T-helper 2 cell (primary cell): ENCODE measurements at places on chromosomes 16 and 17.

DNA sequence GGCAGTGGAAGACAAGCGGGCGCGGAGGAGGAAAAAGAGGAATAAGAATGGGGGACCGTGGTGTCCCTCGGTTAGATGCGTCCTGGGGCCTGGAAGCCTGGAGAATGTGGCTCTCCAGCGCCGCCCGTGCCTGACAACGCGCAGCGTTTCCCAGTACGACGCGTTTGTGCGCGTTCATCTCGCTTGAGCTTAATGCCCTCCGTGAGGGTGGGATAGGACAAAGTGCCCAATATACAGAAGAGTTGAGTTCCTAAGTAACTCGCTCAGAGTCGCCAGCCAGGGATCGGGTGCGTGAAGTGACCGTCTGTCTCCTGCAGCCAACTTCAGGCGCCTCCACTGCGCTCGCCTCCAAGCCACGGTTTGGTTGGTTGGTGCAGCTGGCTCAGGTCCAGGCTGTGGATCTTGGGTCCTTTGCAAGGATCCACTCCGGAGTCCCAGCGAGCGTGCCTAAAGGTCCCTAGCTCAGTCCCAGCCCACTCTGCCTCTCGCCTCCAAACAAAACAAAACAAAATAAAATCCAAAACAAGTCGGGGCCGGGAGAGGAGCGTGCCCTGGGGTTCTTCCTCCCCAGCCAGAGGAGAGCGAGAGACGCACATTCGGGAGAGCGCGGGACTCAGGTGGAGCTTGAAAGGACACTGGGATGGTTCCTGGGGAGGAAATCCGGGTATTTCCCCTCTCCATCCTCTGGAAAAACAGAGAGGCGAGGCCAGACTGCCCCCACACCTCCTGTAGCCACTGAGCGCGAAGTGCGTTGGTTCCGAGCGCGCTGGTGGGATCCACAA is 974 bp downstream of the GALR2 start:
- DNase-seq: no peak

DNA sequence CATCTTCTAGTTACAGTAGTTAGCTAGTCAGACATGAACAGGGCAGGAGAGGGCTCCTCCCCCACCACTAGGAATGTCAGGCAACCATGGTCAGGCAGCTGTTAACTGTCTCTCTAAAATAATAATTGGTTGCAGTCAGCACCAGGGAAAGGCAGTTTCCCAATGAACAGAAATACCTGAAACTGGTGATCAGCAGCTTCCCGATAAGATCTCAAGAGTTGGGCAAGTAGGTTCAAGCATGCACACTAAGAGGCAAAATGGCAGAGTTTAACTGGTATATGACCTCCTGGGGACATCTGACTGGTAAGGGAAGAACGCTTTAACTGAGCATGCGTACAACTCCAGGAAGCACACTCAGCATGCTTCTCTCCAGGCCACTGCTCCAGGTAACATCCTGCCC is 12.6 kb upstream of the XYLT1 start:
- no peak for DNase-seq

DNA sequence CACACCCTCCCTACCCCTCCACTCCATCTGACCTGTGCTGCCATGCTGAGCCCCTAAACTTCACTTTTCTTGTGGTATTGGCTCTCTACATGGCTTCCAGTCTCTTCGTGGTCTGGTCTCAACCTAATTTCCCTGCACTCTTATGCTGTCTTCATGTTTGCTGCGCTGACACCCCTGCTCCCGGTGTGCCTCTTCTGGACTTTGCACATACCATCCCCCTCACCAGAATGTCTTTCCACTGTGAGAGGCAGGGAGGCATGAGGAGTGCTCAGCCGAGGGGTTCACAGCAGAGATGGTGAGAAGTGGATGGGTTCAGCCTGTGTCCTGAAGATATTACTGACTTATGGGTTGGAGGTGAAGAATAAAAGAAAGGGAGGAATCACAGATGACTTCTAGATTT is 2.5 kb downstream of the TNFSF12 start:
- DNase-seq: no peak

DNA sequence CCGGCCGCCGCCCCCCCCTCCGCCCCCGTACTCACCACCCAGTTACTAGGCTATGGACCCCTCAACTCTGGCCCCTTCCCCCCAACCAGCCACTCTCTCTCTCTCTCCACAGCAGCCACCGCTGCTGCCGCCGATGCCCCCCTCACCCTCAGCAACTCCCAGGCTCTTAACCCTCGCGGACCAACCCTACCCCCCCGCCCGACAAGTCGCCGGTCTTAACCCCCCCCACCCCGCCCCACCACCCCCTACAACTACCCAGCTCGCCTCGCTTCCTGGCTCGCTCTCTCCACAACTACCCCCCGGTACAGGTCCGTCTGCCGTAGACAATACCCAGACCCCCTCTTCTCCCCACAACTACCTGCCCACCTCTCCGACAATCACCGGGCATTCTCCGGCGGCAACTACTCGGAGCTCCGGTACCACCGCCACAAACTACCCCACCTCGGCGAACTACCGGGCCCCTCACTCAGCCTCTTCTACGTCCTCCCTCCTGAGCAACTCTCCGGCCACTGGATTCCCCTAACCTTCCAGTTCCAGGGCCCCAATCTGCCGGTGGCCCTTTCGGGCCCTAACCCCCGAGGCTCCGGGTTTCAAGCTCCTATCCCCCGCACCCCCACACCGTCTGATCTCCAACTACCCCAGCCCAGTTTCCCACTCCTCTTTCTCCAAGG is 702 bp downstream of the PHF23 start:
- DNase-seq: no peak
